A549 treated with RU486 at 1 μM for 4 hours (cell line): ENCODE measurements at places on chromosomes 12 and 14. TPM values are rescaled to one million over a fixed set of nuclear protein-coding genes. Genes with fewer than 3 reads are reported as not detected.

PCNX4 gene
- 20.4 to 37.5 TPM (median 29.3 TPM) in 5 replicates for total RNA-seq

CRADD gene
- 10.3 to 18.2 TPM (median 10.7 TPM) in 5 replicates for total RNA-seq

NUDT14 gene
- 25.4 to 45.8 TPM (median 42.7 TPM) in 5 replicates for total RNA-seq

PPM1A gene
- total RNA-seq, result 28.0 to 47.0 TPM (median 40.1 TPM) in 5 replicates

FOXM1 gene
- total RNA-seq, result 85.7 to 103 TPM (median 90.5 TPM) in 5 replicates

CATSPERB gene
- total RNA-seq, result not detected in 5 replicates

NUAK1 gene
- 10.4 to 11.3 TPM (median 11.1 TPM) in 5 replicates for total RNA-seq

DEGS2 gene
- total RNA-seq, result 0.95 to 1.7 TPM (median 1.3 TPM) in 5 replicates

SCN8A gene
- total RNA-seq, result 0.89 to 2.3 TPM (median 1.8 TPM) in 5 replicates

RIPK3 gene
- total RNA-seq, result not detected in 5 replicates

SERPINA9 gene
- total RNA-seq, result not detected in 5 replicates

GPRC5D gene
- not detected in 5 replicates for total RNA-seq

VRTN gene
- not detected in 5 replicates for total RNA-seq

DCAF4 gene
- 24.1 to 30.3 TPM (median 28.5 TPM) in 5 replicates for total RNA-seq

PRPF39 gene
- 15.1 to 21.2 TPM (median 19.8 TPM) in 5 replicates for total RNA-seq

CMTM5 gene
- not detected in 5 replicates for total RNA-seq

CCDC38 gene
- total RNA-seq, result 0.07 to 0.13 TPM (median 0.12 TPM) in 3 of 5 replicates, not detected in the others

LPAR5 gene
- 0.30 to 0.91 TPM (median 0.50 TPM) in 5 replicates for total RNA-seq

MSRB3 gene
- total RNA-seq, result 16.6 to 24.6 TPM (median 23.2 TPM) in 5 replicates

BHLHE41 gene
- 0.66 to 2.2 TPM (median 0.87 TPM) in 5 replicates for total RNA-seq

BDKRB2 gene
- 2.1 to 3.6 TPM (median 3.2 TPM) in 5 replicates for total RNA-seq

RNASE7 gene
- not detected in 5 replicates for total RNA-seq

DPF3 gene
- 0.13 to 0.61 TPM (median 0.23 TPM) in 5 replicates for total RNA-seq

ARL1 gene
- 64.7 to 68.3 TPM (median 66.1 TPM) in 5 replicates for total RNA-seq

BRI3BP gene
- 12.7 to 22.3 TPM (median 20.3 TPM) in 5 replicates for total RNA-seq

SCNN1A gene
- total RNA-seq, result 6.5 to 9.4 TPM (median 6.9 TPM) in 5 replicates

CLEC12A gene
- not detected in 5 replicates for total RNA-seq

ANKRD9 gene
- 5.4 to 14.9 TPM (median 13.3 TPM) in 5 replicates for total RNA-seq

KRT77 gene
- total RNA-seq, result not detected in 5 replicates

ITPK1 gene
- 41.0 to 53.7 TPM (median 48.2 TPM) in 5 replicates for total RNA-seq

RPL10L gene
- total RNA-seq, result not detected in 5 replicates

PSME2 gene
- total RNA-seq, result 163 to 221 TPM (median 173 TPM) in 5 replicates
